ENCODE measurements at places on chromosomes 7 and 10. TPM values are rescaled to one million over a fixed set of nuclear protein-coding genes. Genes with fewer than 3 reads are reported as not detected.

- peaks cover 63% of the 10 kb centered on the region for H3K4me1 ChIP-seq
- peaks cover 17% of the 10 kb centered on the region for H3K27me3 ChIP-seq
- no peak overlapping the region for H3K4me3 ChIP-seq
- no peaks in the 10 kb centered on the region for H3K36me3 ChIP-seq
Measured at GRCh38 chr7:50473531-50473930, 23.4 kb upstream of the FIGNL1 start.

DNA sequence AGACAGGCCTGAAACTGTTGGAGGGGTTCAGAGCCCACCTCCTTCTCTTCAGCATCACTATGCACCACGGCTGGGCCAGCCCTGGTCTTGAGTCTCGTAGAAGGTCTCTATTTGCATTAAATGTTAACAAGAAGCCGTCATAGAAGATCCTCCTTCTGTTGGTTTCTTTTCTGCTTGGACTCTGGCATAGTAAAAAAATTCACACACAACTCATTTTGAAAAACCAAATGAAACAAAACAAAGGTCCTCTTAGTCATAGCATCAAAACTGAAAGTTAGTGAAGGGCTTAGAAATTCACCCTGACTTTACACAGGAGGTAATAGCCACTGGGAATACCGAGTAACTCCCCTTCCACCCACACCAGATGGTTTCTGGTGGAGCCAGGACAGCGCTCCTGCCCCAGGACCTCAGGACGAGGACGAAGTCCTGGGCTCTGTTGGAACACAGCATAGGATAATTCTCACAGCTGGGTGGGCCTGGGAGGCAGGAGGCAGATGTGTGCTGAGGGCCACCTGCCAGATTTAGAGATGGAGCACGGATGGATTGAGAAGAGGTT is 248.4 kb upstream of the KLF6 start:
- H3K27me3 ChIP-seq = no peaks in the 10 kb centered on the region
- no peak overlapping the region for H3K4me3 ChIP-seq
- DNase-seq = no peak
- no peaks in the 10 kb centered on the region for H3K4me1 ChIP-seq
- no peak overlapping the region for H3K27ac ChIP-seq
- H3K36me3 ChIP-seq = no peaks in the 10 kb centered on the region

- no peak overlapping the region for H3K4me3 ChIP-seq
- H3K27ac ChIP-seq = no peak overlapping the region
- no peaks in the 10 kb centered on the region for H3K4me1 ChIP-seq
- no peaks in the 10 kb centered on the region for H3K36me3 ChIP-seq
- H3K27me3 ChIP-seq = no peaks in the 10 kb centered on the region
Measured at GRCh38 chr10:3433131-3433530, 260.5 kb upstream of the PITRM1 start.

- peaks cover 12% of the 10 kb centered on the region for H3K4me1 ChIP-seq
- H3K4me3 ChIP-seq = no peak overlapping the region
- no peaks in the 10 kb centered on the region for H3K36me3 ChIP-seq
- peak; percentile 38 for DNase-seq
- no peak overlapping the region for H3K27ac ChIP-seq
- no peaks in the 10 kb centered on the region for H3K27me3 ChIP-seq
Measured at GRCh38 chr7:36021917-36022550, 131.0 kb upstream of the EEPD1 start.

GRCh38 chr10:59176241-59177030 is at the start of gene PHYHIPL:
Gene PHYHIPL, plus strand, starts transcription at chr10:59176643. Its CDS starts 211 bp downstream, at chr10:59176854.
- peak within 1 kb of the TSS; percentile 61 for H3K4me3 ChIP-seq
- H3K4me1 ChIP-seq = no peaks in the 10 kb centered on the region
- H3K36me3 ChIP-seq = no peaks in the 10 kb centered on the region
- DNase-seq = peak; percentile 88
- no peak within 1 kb of the TSS for H3K27ac ChIP-seq

CDC14C gene
- polyA plus RNA-seq = not detected

- H3K36me3 ChIP-seq = no peaks in the 10 kb centered on the region
- H3K4me3 ChIP-seq = no peak overlapping the region
- H3K4me1 ChIP-seq = peaks cover 8% of the 10 kb centered on the region
- H3K27ac ChIP-seq = peak overlapping the region; percentile 51
- no peak for DNase-seq
Measured at GRCh38 chr10:108817135-108817534, 1106.2 kb downstream of the XPNPEP1 start.

NPSR1 gene
- not detected for polyA plus RNA-seq

GRCh38 chr7:2980401-2981102 is 63.1 kb downstream of the CARD11 start:
- no peak overlapping the region for H3K27ac ChIP-seq
- DNase-seq = no peak
- no peaks in the 10 kb centered on the region for H3K27me3 ChIP-seq
- H3K4me1 ChIP-seq = no peaks in the 10 kb centered on the region
- no peaks in the 10 kb centered on the region for H3K36me3 ChIP-seq

VSTM4 gene
- 0.39 TPM for polyA plus RNA-seq

OR13A1 gene
- not detected for polyA plus RNA-seq

- no peak overlapping the region for H3K27ac ChIP-seq
- no peak for DNase-seq
- no peaks in the 10 kb centered on the region for H3K27me3 ChIP-seq
- H3K4me3 ChIP-seq = no peak overlapping the region
- no peaks in the 10 kb centered on the region for H3K36me3 ChIP-seq
- peaks cover 9% of the 10 kb centered on the region for H3K4me1 ChIP-seq
Measured at GRCh38 chr10:60807499-60807898, 29.2 kb downstream of the CDK1 start.

- H3K4me3 ChIP-seq = no peak within 1 kb of the TSS
- peaks cover 61% of the 10 kb centered on the region for H3K4me1 ChIP-seq
- peaks cover 29% of the 10 kb centered on the region for H3K27me3 ChIP-seq
Measured at GRCh38 chr7:50564640-50565558, at the start of gene DDC. Gene DDC, minus strand, starts transcription at chr7:50565405. Its CDS starts 21,320 bp downstream, at chr7:50544085.

THSD7A gene
- polyA plus RNA-seq = 0.49 TPM

GRCh38 chr7:51123322-51124019 is 193.1 kb downstream of the COBL start:
- no peak overlapping the region for H3K4me3 ChIP-seq
- H3K4me1 ChIP-seq = no peaks in the 10 kb centered on the region
- H3K27ac ChIP-seq = peak overlapping the region; percentile 31
- no peaks in the 10 kb centered on the region for H3K36me3 ChIP-seq

DNA sequence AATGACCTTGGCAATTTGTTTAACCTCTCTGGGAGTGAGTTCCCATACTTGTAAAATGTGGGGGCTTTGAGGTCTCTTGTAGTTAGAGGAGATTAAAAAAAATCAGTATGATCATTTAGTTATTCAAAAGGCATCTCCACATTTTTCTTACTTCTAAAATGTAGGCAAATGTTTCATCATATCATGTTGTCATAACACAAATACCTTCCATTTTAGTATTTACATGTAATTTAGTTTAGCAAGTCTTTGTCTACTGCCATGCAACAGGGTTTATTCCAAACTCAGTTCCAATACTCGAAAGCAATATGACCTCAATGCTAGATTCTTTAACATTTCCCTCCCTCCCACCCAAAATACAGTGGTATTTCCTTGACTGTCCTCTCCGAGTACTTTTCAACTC is 262.8 kb upstream of the IMMP2L start:
- peaks cover 4% of the 10 kb centered on the region for H3K36me3 ChIP-seq
- peaks cover 3% of the 10 kb centered on the region for H3K4me1 ChIP-seq
- H3K4me3 ChIP-seq = no peak overlapping the region
- no peak overlapping the region for H3K27ac ChIP-seq
- DNase-seq = no peak
- H3K27me3 ChIP-seq = no peaks in the 10 kb centered on the region

DNA sequence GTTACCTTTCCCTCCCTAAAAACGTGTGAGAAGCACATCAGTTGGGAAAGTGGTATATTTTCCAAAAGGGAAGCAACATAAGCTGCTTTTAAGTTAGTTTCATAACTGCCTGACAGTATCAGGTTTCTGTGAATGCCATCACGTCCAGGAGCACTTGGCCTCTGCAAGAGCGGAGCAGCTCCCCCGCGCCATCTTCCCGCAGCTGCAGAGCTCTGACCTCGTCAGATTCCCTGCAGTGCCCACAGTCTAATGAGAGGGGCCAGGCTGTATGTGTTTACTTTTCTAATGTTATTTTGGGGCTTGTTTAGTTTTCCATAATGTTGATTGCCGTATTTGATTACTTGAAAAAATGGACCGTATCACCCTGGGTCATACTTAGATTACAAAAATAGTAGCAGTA is 74.2 kb downstream of the MGMT start:
- no peak for DNase-seq
- H3K27me3 ChIP-seq = no peaks in the 10 kb centered on the region
- no peaks in the 10 kb centered on the region for H3K36me3 ChIP-seq
- no peak overlapping the region for H3K4me3 ChIP-seq
- H3K4me1 ChIP-seq = peaks cover 7% of the 10 kb centered on the region

IFIT3 gene
- polyA plus RNA-seq = 4.0 TPM

CACNA2D1 gene
- polyA plus RNA-seq = 4.8 TPM

- H3K4me3 ChIP-seq = no peak overlapping the region
- peaks cover 33% of the 10 kb centered on the region for H3K27me3 ChIP-seq
- no peaks in the 10 kb centered on the region for H3K36me3 ChIP-seq
- H3K27ac ChIP-seq = no peak overlapping the region
- no peak for DNase-seq
Measured at GRCh38 chr7:341841-342638, 52.1 kb downstream of the FOXL3 start.

GRCh38 chr7:88429382-88429781 is 122.7 kb upstream of the STEAP4 start:
- H3K4me3 ChIP-seq = no peak overlapping the region
- no peak for DNase-seq
- H3K27ac ChIP-seq = no peak overlapping the region
- peaks cover 15% of the 10 kb centered on the region for H3K4me1 ChIP-seq
- no peaks in the 10 kb centered on the region for H3K27me3 ChIP-seq
- H3K36me3 ChIP-seq = no peaks in the 10 kb centered on the region

DNA sequence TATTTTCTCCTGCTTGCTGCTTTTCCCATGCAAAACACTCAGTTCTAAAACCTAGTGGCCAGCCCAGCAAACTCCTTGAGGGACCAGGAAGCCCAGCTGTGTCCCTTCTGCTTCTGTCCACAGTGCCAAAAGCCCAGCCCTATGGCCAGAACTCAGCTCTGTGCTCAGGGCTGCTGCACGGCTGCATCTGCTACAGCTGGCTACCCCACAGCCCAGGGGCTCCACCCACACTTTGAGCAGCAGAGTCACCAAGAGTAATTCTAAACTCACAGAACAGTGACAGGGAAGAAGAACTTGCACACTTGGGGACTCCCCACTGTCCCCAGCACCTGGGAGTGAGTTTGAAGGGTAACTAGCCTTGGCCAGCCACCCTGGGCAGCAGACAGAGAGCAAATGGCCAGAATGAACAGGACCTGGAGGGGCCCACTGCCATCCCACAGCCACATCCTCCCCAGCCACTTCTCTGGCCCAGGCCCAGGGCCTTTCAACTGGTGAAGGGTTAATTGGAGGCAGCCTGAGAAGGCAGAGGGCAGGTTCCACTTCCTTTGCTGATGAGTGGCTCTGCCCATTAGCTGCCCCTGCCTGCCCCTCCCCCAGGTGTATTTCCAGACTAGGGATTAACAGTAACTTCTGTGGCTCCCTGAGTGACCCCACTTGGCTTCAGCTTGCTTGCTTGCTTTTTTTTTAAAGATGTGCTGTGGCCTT is 28.1 kb upstream of the TRIM8 start:
- H3K4me3 ChIP-seq = no peak overlapping the region
- no peaks in the 10 kb centered on the region for H3K27me3 ChIP-seq
- peaks cover 5% of the 10 kb centered on the region for H3K36me3 ChIP-seq
- H3K4me1 ChIP-seq = peaks cover 49% of the 10 kb centered on the region
- DNase-seq = no peak

- H3K4me3 ChIP-seq = peak overlapping the region; percentile 86
- H3K27me3 ChIP-seq = no peaks in the 10 kb centered on the region
- DNase-seq = peak; percentile 79
- no peaks in the 10 kb centered on the region for H3K36me3 ChIP-seq
Measured at GRCh38 chr10:8047452-8048280, 6.8 kb upstream of the GATA3 start.

DNA sequence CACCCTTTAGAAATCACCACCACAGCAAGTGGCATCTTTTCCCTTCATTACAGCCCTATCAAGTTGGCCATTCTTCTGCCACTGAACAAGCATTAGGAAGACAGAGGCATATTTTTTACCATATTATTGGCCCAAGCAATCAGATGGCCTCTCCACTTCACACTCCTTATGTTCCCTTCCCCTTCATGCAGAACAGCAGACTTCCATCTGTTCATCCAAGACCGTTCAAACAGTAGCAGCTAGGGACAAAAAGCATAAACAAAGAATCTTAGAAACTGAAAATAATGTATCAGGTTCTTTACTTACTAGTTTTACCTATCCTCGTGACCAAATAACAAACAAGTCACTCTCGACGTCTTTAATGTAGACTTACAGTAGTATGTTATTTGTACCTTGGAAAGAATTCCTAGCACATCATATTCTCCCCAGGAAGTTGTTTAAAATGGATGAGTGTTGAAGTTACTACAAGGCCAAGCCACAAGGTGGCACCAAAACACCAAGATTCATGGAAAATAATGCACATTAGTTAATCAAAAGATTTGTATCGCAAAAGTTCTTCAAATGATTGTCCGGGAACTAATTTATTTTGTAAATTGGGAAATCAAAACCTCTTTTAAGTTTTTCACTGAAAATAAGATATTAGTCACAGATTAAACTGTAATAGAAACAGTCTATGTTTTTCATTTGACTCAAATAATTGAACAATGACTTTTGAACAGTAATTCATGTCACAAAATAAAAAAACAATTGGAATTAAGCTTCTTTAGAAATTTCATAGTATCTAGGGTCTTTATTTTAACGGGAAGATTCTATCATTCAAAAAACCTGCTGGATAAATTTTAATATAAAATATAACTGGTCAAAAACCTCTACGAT is 112.1 kb downstream of the VPS41 start:
- H3K27ac ChIP-seq = no peak overlapping the region
- peaks cover 34% of the 10 kb centered on the region for H3K36me3 ChIP-seq
- H3K4me3 ChIP-seq = no peak overlapping the region
- DNase-seq = peak; percentile 41

DNA sequence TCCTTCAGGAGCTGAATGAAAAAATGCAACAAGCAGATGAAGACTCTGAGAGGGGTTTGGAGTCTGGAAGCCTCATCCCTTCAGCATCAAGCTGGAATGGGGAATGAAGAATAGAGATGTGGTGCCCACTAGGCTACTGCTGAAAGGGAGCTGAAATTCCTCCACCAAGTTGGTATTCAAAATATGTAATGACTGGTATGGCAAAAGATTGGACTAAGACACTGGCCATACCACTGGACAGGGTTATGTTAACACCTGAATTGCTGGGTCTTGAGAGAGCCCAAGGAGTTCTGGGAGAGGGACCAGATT is 5.4 kb downstream of the IFIT2 start:
- no peaks in the 10 kb centered on the region for H3K27me3 ChIP-seq
- H3K27ac ChIP-seq = no peak overlapping the region
- DNase-seq = no peak
- H3K4me1 ChIP-seq = 0 out of 2 replicates have a peak, but pooled peaks cover 3% of the 10 kb centered on the region
- H3K36me3 ChIP-seq = no peaks in the 10 kb centered on the region

GDF2 gene
- not detected for polyA plus RNA-seq

MSMB gene
- not detected for polyA plus RNA-seq

SPDYE5 gene
- not detected for polyA plus RNA-seq

Data from SK-N-SH (cell line).